GM20000 (cell line): ENCODE measurements at places on chromosomes 11 and 22.

- no peak for DNase-seq
Observed at GRCh38 chr11:71323876-71324526, 71.6 kb upstream of the SHANK2 start.

GRCh38 chr11:69121021-69121420, 34.7 kb upstream of the SMIM38 start:
- no peak for DNase-seq

DNA sequence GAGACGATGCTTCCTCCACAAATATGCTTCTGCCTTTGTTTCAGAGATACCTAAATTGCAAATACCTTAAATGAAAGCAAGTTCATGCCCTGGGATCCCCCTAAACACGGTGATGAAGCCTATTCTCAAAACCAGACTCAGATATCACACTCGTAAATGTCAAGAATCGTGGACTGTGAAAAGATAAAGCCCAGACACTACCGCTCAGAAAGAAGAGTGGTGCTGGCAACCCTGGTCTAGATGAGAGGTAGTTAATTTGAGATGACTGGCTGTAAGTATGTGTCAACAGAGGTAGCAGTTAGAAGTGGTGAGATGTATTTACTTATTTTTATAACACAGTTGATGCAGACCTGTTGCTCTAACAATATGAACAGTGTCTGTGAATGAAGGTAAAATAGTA, 2.5 kb downstream of the OVCH2 start:
- no peak for DNase-seq

DNA sequence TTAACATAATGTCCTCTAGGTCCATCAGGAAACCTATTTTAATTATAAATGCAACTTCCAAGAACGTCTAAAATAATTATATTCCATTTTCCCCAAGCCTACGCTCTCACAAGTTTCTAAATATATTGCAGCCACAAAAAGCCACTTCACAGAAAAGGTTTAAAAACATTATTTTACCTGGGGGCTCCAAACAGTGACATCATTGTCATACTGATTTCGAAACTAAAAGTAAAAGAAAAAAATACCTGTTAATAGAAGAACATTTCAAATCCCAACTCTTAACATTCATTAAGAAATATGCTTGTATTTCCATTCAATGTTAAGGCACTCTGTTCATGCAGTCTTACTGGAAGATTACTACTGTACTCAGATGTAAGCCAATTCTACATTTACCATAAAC, 1.4 kb downstream of the PSMA1 start:
- no peak for DNase-seq

DNA sequence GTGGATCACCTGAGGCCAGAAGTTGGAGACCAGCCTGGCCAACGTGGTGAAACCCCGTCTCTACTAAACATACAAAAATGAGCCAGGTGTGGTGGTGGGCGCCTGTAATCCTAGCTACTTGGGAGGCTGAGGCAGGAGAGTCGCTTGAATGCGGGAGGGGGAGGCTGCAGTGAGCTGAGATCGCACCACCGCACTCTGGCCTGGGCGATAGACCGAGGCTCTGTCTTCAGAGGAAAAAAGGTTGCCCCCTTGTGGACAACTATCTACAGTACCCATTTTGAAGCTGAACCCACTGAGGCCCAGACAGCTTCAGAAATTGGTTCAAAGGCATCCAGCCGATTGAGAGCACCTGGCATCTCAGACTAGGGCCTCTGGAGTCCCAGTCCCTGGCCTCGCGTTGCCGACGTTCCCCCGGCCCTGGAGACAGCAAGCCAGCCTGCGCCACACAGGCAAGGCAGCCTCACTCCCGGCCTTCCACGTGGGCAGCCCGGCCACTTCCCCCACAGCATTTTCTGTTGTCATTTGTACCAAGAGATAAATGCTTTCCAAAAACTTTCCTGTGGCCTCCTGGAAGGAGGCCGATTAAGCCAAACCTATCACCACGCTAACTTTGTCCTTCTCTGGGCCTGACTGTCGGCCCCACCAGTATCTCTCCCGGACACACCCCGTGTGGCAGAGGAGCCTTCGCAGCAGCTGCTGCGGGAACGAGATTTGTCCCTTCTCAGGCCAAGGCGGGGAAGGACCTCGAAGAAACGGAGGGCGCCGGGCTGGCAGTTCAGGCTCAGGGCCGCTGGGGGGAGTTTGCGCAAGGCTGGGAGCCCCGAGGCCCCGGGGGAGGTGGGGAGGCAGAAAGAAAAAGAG, 82.8 kb downstream of the FLI1 start:
- DNase-seq: peak; percentile 58

- no peak for DNase-seq
Observed at GRCh38 chr22:33811686-33812085, 108.6 kb downstream of the LARGE1 start.

- DNase-seq: no peak
Observed at GRCh38 chr11:72030472-72031045, 31.9 kb downstream of the IL18BP start.

DNA sequence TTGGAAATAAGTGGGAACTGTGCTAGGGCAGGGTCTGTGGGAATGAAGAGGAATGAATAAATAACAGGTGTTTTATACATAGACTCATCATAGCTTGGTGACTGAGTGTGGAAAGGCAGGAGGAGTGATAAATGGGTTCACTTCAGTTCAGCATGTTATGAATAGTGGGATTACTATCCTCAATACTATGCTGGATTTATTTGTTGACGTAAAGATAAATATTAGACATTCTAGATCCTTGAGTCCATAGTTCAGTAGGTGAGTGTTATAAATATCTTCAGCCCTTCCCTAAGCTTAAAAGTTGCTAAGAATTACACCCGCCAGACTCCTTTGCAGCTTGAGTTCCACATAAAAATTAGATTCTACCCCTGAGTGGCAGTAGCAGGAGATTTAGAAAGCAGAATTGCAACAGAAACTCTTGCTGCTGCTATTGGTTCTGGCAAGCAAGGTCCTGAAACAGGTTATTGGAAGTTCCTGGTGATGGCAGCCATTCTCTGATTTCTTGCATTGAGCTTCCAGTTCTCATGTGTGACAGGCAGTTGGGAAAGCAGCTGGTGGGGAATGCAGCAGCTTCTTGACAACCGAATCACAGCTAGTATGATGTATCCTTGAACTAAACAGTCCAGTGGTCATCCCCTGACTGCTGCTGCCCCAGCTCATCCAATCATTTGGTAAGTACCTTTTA, 1558.9 kb downstream of the FAM181B start:
- DNase-seq: no peak

GRCh38 chr11:35529971-35530495, 4.6 kb upstream of the PAMR1 start:
- DNase-seq: no peak

DNA sequence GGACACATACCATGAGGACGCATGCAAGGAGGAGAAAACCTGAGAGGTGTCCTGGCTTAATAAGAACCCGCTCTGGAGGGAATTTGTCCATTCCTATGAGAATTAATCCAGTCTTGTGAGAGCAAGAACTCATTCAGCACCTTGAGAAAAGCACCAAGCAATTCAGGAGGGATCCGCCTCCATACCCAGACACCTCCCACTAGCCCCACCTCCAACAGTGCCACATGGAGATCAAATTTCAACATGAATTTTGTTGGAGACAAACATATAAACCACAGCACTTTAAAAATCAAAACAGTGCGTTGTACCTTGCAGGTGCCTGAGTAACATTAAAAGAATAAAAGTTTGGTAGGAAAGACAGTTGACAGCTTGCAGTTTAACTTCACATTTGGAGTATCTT, 11.4 kb downstream of the UBE4A start:
- DNase-seq: no peak

- DNase-seq: peak; percentile 88
Observed at GRCh38 chr11:94493281-94494125, at the start of the genes ANKRD49 and MRE11. Gene ANKRD49, plus strand, starts transcription at chr11:94493984. Its CDS starts 2,710 bp downstream, at chr11:94496694. Gene MRE11, minus strand, starts transcription at chr11:94493844. Its CDS starts 1,043 bp downstream, at chr11:94492801.

DNA sequence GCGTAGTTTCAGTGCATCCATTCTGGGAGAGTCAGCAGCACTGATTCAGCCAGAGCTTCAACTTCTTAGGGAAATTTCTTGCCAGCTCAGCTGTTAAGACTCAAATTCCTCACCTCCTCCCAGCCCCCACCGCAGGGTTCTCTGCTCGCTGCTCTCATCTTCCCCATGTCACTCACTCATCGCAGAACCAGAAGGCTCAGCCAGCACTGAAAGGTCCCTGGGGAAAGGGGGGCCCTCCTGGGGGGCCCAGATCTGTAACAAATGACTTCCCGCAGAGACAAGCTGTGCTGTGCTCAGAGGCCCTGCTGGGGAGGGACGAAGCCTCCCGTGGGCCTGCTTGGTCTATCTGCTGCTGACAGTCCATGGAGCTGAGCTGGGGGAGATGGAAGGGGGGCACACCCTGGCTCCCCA, 220.6 kb downstream of the NTM start:
- DNase-seq: no peak

DNA sequence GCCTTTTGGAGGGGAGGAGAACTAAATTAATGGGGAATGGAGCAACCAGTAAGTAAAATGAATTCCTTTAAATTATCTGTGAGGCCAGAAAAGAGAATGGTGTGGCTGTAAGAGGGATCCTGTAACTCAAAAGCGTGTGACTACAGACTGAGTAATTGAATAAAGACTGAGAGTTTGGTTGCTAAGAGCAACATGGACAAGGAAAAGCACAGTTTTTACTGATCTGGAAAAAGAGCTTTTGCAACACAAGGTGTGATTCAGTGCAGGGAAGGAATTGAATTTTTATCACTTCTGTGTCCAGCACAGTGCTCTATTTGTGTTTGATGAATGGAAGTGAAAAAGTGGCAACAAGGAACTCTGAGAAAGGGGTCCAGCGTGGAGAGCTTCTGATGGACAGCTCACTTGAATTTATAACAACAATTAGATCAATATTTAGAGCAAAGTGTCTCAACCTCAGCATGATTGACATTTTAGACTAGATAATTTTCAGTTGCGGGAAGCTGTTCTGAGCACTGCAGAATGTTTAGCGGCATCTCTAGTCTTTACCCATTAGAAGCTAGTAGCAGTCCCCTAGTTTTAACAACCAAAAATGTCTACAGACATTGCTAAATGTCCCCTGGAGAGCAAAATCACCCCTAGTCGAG, 202.8 kb upstream of the BDNF start:
- DNase-seq: no peak

- DNase-seq: no peak
Observed at GRCh38 chr11:117535201-117535849, 207.7 kb downstream of the CEP164 start.

- no peak for DNase-seq
Observed at GRCh38 chr11:114182471-114183043, 113.6 kb upstream of the NNMT start.

DNA sequence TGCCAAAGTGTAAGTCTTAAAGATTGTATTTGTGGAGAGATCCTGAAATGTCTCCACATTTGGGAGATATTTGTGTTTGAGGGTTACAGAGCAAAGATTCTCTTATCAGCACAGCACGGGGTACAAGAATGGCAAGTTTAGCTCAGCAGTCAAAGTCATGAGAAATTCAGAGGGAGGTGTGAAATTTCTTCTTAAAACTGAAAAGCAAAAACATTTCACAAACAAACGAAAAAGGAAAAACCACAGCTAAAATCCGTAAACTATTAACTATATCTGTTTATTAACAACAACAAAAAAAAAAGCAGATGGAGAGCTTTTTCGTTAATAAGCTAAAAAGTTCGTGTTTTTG, 40.9 kb upstream of the ETS1 start:
- DNase-seq: no peak

DNA sequence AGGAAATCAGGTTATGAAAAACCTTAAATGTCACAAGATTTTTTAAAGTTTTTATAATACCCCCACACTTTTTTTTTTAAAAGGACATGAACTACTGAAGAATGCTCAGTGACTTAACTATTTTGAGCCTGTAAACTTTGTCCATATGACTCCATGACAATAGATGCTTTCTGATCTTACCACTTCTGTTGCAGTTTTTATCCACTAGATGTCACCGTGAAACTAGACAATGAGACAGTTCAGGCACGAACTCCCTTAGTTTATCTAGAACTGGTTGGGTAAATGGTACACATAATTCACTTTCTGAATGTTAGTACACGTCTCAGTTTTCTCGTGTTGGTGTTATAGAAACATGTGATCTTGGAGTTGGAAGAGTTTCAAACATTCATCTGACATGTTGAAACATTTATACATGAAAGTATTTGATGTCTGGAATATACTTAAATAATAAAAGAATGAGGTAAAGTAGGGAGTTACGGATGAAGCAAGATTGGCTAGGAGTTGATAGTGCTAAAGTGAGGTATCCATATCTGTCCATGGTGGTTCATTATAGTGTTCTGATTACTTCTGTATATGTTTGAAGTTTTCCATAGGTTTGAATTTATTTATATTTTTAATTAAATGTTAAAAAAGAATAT, 8.1 kb downstream of the CCDC15 start:
- peak; percentile 69 for DNase-seq

DNA sequence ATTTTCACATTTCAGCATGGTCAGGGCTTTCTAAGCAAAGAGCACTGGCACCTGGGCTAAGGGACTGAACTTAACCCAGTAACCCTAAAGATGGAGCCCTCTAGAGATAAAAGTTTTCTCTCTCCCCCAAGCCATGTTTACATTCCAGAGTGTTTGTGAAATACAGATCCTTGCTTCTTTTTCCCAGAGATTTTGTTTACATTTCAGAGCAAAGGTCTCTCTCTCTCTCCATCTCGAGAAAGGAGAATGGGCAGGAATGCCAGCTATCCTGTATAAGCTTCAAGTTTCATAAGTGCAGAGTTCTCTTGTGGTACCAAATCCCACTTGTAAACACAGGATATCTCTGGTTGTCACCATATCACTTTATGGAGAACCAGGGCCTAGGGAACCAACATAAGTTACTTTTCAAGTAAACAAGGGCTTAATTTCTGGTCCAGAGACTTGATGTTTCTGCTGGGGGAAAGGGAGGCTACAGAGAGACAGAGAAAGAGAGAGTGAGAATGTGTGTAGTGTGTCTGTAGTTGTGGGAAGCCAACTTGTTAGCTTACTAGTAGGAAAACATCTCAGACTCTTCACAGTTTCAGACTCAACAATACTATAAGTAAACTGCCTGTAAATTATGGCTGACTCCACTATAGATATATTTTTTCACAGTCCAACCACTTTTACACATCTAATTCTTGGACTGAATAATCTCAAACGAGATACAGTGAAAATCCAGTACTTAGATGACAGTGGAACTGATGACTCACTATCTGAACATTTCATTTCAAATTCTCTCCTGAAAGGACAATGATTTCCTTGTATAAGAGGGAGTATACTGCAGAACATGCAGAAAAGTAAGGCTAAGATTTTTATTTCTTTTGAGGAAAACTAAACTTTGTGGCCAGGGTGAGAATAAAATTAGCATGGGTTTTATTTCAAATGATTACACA, 76.2 kb downstream of the ARHGAP32 start:
- DNase-seq: no peak

GRCh38 chr22:44698531-44699421, 3.2 kb upstream of the PRR5 start:
- no peak for DNase-seq

- DNase-seq: no peak
Observed at GRCh38 chr11:28108958-28109357, 770 bp downstream of the METTL15 start.

DNA sequence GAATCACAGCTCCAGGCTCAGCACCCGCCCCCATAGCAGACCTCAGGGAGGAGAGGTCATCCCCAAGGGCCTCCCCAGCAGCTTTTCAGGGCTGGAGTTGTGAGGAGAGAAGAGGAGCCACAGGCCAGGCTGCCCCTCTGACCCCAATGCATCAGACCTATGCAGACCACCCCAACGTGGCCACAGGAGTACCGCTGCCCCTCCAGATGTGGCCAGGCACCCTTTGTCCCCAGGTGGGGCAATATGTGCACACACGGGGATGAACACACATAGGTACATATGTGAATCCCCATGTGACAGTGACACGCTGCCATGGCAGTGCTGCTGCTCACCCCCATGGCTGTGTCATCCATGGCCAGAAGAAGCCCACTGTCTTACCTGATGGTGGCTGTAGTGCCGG, 10.9 kb downstream of the USH1C start:
- DNase-seq: no peak

- no peak for DNase-seq
Observed at GRCh38 chr11:67656278-67656922, 5.9 kb upstream of the ACY3 start.
